Esophagus squamous epithelium (tissue), 5 donors: ENCODE measurements at places on chromosomes 1 and 21.
A peak's percentile ranks its signal among the peaks of the same experiment; 100 is the strongest.

- DNase-seq, result no peak
These were observed 150.8 kb downstream of the VPS13D start for GRCh38 chr1:12380326-12381249.

DNA sequence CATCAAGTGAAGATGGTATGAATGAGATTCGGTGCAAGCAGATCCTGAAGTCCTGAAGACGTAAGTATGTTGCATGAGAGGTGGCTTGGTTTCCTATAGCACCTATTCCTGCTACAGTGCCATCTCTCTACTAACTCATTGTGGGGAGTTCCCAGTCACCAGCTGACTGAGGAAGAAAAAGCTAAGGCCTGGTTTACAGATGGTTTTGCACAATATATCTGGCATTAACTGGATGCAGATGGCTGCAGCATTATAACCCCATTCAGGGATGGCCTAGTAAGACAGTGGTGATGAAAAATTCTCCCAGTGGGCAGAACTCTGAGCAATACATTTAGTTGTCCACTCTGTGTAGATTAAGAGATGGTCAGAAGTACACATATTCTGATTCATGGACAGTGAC is 36.7 kb downstream of the RTCA start:
- DNase-seq, result no peak

- no peak for DNase-seq
These were observed 6.1 kb upstream of the C4BPA start for GRCh38 chr1:207097871-207098324.

DNA sequence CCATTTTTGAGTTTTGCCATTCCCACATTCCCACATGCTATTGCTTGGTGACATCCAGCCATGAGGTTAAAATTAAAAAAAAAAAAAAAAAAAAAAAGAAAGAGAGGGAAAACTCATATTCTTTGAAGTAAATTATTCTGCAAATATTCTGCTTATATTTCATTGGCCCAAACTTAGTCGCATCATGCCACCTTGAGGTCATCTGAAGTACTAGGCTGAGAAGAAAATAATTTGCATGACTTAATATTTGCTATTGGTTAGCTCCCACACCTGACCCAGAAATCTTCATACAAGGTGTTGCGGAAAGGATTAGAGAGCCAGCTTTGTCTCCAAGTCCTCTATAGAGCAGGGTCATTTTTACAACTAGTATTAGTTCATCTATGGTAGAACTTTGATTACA is 2206.0 kb downstream of the MRPL39 start:
- DNase-seq, result no peak

DNA sequence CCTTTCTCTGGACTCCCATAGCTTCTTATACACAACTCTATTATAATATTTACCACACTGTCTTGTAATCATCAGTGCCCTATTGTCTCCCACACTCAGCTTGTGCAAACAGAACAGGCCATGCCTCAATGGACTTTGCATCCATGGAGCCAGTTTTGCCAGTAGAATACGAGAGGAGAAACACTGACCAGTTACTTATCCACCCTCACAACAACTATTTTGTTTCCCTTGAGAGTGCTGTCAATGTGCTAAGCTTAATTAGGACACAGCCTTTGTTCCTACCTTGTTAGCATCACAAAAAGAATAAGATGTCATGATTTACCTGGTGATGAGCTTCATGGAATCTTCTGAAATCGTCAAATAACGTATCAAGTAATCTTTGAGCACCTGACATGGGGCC is 18.1 kb upstream of the LRRC52 start:
- DNase-seq, result no peak

- DNase-seq, result no peak
These were observed 1720.2 kb downstream of the MRPL39 start for GRCh38 chr21:23886828-23887724.

DNA sequence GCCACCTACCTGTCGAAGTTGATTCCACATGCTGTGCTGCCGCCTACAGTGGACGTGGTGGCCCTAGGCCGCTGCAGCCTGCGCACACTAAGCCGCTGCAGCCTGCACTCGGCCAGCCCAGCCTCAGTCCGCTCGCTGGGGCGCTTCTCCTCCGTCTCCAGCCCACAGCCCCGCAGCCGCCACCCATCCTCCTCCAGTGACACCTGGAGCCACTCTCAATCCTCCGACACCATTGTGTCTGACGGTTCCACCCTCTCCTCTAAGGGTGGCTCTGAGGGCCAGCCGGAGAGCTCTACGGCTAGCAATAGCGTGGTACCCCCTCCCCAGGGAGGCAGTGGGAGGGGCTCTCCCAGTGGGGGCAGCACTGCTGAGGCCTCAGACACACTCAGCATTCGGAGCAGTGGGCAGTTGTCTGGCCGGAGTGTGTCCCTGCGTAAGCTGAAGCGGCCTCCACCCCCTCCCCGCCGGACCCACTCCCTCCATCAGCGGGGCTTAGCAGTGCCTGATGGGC is 46.9 kb downstream of the YARS1 start:
- no peak for DNase-seq

- DNase-seq, result peak; percentile 72
These were observed 631 bp upstream of the SPATC1L start for GRCh38 chr21:46184625-46185555.

DNA sequence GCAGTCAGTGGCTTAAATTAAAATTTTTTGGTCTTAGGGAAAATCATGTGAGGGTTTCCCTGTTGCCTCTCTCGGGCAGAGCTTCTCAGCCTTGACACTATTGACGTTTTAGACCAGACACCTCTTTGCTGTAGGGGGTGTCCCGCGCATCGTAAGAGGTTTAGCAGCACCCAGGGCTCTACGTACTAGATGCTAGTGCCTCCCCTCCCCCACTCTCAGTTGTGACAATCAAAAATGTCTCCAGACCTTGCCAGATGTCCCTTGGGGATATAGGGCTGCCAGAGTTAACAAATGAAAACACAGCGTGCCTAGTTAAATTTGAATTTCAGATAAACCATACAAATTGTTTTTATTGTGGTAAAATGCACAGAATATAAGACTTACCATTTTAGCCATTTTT is 293.3 kb downstream of the DISC1 start:
- DNase-seq, result no peak

- DNase-seq, result no peak
These were observed 270.4 kb upstream of the B3GALT2 start for GRCh38 chr1:193456811-193457280.

- DNase-seq, result no peak
These were observed 128.2 kb downstream of the GALNT2 start for GRCh38 chr1:230195199-230195598.

GRCh38 chr1:100354971-100355394 is 2.7 kb downstream of the CDC14A start:
- DNase-seq, result no peak

GRCh38 chr1:99268021-99268420 is 3.7 kb downstream of the PLPPR4 start:
- no peak for DNase-seq

- no peak for DNase-seq
These were observed 9.4 kb downstream of the HYI start for GRCh38 chr1:43444151-43444828.

- no peak for DNase-seq
These were observed 1.1 kb downstream of the CASQ2 start for GRCh38 chr1:115767403-115767802.

DNA sequence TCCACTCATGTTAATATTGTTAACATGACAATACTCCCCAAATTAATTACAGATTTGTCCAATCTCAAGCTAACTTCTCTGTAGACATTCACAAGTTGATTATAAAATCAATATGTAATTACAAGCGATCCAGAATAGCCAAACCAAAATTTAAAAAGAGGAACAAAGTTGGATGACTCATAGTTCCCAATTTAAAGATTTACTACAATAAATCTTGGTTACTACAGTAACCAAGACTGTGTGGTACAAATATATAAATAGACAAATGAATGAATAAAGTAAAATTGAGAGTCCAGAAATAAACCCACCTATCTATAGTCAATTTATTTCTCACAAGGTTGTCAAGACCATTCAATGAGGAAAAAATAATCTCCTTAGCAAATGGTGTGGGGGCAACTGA is 7.1 kb upstream of the KRTAP10-4 start:
- no peak for DNase-seq

DNA sequence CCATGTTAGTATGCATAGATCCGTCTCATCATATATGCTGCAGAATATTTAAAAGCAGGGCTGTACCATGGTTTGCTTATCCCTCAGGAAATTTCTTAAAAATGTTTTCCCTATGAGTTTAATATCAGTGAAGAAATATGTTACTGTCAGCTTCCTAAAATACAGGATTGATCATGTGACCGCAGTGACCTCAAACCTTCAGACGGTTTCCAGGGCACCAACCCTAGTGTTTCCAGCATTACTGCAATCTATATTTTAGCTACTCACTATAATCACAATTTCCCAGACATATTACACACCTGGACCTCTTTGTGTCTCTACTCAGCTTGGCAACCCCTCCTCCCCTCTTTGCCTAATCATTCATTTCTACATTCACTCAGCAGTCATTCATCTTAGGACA is 7.7 kb upstream of the SDHB start:
- no peak for DNase-seq

DNA sequence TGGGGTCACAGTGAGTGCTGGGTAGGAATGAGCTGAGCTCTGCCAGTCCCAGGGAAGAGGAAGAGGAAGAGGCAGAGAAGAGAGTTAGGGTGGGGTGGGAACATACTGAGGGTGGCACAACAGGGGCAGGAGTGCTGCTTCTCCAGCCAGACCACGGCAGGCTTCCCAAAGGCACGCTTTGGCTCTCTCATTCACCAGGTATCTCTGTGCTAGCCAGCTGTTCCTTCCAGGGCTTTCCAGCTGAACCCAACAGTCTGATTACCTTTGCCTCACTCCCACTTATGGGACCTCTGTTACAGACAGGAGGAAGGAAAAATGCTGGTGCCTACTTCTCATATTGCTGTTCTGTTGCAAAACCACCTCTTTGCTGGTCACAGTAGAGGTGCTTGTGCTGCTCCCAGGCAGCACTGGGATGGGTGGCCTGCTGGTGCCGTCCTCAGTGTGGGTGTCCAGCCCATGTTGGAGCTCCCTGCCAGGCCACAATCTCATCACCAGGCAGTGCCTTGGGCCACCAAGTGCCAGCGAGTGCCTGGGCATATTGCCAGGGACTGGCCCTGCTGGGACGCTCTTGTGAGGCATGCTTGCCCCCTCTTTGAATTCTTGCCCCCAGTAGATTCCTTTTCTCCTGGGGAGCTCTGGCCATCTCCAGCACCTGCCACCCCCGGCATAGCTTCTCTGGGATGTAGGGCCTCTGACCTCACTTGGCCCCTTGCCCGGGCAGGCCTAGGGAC is 2.1 kb downstream of the ADORA1 start:
- no peak for DNase-seq

DNA sequence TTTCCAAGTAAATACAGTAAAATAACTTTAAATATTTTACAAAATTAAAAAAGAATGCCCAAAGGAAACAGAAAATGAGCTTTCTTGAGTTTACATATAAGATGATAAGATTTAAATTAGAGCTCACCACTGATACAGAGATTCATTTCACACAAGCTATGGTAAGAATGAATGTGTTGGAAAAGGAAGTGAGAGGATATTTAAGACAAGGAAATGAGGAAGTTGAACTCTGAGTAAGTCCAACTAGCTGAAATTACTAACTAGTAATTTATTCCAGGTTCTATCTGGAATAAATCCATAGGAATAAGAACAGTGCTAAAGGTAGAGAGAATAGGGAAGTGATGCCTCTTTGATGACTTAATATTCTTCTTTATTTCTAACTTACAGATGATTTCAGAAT is 42.4 kb downstream of the FNBP1L start:
- DNase-seq, result no peak

GRCh38 chr1:178537382-178538090 is 24.6 kb downstream of the TEX35 start:
- DNase-seq, result no peak

DNA sequence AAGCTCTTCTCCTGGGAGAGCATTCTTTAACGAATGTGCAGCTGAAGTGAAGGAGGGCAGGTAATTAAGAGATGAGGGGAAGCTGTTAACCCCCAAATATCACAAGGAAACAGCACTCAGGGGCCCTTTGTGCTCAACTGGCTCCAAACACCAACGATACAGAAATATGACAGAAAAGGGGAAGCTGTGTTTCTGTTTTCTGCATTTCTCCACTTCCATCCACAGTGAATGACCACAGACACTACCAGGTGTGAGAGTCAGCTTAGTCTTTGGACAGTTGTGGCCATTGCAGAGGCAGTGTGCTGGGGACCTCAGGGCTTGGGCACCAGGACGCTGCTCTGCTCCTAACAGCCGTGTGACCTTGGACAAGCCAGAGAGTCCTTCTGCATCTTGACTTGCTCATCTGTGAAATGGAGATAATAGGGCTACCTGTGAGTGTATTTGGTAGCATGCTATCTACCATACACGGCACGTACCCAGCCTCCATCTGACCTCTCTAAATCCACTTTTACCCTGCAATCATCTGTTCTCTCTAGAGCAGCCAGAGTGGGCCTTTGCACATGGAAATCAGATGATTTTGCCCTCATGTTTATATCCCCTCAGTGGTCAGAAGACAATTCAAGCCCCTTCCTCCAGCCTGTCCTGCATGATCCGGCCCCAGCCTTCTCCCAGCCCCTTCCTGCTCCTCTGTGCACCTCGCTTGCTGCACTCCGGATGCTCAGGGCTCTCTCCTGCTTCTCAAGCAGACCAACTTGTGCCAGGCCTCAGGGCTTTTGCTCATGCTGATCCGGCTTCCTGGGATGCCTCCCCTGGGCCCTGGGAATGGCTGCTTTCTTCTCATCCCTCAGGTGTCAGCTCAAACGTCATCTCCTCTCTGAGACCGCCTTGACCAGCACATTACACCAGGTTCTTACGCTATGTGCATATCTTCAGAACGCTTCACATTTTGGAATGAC is 4.7 kb upstream of the TINAGL1 start:
- no peak for DNase-seq

DNA sequence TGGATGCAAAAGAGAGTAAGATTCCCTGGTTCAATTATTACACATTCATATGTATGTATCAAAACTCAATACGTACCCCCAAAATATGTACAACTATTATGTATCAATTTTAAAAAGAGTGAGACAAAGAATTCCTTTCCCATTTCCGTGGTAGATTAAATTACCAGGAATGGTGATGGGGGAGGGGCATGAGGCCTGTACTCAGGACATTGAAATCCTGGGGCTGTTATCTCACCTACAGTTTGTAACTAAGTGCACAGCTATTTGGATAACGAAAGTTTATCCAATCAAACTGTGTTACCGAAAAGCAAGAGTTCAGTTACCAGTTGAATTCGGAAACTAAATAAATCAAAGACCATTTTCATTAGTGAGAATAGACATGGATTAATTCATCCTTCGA is 8.3 kb upstream of the ESRRG start:
- no peak for DNase-seq

GRCh38 chr1:30191154-30191702 is 532.2 kb downstream of the MATN1 start:
- DNase-seq, result no peak

DNA sequence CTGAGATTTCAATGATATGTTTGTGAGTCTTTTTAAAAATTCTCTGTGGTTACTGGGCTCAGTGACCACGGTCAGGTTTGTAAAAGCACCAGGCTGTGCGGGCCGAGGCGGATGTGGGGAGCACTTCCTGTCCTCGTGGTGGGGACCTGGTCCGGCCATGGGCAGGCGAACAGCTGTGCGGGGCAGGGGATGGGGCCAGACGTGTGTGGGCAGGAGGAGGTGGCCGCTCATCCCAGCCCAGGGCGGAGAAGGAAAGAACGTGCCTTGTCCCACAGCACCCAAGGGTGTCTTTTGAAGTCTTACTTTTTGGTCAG is 5.2 kb upstream of the OXCT2 start:
- no peak for DNase-seq

- no peak for DNase-seq
These were observed 387.6 kb downstream of the LTN1 start for GRCh38 chr21:28604946-28605537.
